Ecto neural progenitor cell (in vitro differentiated cells): ENCODE measurements at places on chromosomes 6 and 20.

- DNase-seq: no peak
Measured at GRCh38 chr6:25130518-25130917, 148.7 kb upstream of the CARMIL1 start.

- no peak for DNase-seq
Measured at GRCh38 chr6:129590408-129591022, 119.5 kb downstream of the ARHGAP18 start.

DNA sequence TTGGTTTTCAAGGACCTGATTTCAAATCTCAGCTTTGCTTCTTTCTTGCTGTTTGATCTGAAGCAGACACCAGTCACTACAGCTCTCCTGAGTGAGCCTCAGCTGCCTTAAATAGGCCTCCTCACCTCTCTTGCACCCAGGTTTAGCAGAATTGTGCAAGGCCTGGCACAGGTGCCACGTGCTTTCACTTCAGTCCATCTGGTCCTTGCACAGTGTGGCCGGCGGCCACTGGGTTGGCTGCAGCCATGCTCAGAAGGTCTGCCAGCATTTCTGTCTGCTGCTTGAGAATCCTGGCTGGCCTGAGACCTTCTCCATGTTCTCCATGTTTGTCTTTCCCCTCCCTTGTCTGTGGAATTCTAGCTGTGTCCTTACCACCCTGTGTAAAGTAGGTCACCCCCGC, 14.5 kb upstream of the DAAM2 start:
- no peak for DNase-seq

- DNase-seq: peak; percentile 19
Measured at GRCh38 chr20:43843096-43843964, 71.3 kb upstream of the TOX2 start.

DNA sequence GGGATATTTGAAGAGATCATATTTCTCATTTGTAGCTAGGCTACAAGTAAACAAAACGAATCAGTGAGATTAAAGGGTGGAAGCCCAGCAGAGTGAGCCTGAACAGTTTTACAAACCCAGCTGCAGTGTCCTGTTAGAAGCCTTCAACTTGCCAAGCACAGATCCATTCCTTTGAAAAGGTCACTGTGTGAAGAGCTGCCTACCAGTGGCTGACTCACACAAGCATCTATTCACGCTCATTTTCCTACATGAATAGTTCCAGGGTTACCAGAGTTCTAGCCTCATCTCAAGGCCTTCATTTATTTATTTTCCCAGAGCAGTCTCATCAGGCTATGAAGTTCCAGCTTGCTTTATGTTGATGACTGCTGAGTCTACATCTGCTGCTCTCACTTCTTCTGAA, 25.7 kb upstream of the MLIP start:
- DNase-seq: no peak

GRCh38 chr20:43032459-43032858, 157.2 kb downstream of the PTPRT start:
- DNase-seq: no peak

DNA sequence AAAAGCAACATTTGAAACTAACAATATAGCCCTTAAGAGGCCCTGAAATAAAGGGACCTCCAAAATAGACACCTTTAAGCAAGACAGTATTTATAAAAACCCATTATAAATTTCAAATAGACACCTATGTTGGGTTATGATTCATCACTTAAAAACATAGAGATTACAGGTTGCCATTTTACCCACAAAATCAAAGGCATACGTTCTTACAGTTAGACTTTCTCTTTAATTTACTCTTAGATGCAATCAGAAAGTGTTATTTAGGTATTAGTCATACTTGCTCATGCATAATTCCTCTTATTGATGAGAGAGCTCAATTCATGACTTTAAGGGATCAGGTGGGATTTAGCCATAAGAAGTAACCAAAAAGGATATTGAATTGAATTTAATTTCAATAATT, 51.5 kb upstream of the TMEM200A start:
- no peak for DNase-seq

GRCh38 chr6:106087548-106088325, 1.6 kb downstream of the PRDM1 start:
- no peak for DNase-seq

DNA sequence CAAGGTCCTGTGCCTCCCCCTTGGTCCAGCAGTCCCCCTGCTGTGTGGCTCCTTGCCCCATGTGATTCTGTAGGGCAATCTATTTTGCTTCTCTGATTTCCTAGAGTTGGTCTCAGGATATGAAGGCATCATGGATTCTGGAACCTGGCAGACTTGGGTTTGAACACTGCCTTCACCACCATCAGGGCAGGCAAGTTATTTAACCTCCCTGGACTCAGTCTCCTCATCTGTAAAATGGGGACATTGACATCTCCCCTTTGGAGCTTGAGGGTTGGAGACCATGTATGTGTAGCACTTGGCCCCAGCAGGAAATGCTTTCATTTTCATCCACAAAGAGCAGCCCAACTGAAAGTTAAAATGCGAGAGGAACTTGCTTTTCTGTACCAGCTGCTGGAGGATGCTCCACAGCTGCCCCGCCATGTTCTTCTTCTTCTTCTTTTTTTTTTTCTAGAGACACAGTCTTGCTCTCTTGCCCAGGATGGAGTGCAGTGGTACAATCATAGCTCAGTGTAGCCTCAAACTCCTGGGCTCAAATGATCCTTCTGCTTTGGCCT, 6.7 kb downstream of the TOX2 start:
- no peak for DNase-seq

DNA sequence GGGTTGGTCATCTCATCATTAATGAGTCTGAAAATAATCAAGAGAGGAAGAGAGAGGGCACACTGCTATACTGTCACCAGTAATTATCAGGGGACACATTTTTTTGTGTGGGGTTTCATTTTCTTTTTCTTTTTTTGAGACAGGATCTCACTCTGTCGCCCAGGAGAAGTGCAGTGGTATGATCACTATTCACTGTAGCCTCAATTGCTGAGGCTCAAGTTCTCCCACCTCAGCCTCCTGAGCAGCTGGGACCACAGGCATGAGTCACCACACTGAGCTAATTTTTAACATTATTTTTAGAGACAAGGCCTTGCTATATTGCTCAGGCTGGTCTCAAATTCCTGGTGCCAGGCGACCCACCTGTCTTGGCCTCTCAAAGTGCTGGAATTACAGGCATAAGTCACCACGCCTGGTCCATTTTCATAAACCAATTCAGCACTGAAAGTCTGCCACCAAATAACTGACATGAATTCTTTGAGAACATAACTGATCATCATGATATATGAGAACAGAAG, 43.3 kb downstream of the EPHA7 start:
- DNase-seq: no peak

DNA sequence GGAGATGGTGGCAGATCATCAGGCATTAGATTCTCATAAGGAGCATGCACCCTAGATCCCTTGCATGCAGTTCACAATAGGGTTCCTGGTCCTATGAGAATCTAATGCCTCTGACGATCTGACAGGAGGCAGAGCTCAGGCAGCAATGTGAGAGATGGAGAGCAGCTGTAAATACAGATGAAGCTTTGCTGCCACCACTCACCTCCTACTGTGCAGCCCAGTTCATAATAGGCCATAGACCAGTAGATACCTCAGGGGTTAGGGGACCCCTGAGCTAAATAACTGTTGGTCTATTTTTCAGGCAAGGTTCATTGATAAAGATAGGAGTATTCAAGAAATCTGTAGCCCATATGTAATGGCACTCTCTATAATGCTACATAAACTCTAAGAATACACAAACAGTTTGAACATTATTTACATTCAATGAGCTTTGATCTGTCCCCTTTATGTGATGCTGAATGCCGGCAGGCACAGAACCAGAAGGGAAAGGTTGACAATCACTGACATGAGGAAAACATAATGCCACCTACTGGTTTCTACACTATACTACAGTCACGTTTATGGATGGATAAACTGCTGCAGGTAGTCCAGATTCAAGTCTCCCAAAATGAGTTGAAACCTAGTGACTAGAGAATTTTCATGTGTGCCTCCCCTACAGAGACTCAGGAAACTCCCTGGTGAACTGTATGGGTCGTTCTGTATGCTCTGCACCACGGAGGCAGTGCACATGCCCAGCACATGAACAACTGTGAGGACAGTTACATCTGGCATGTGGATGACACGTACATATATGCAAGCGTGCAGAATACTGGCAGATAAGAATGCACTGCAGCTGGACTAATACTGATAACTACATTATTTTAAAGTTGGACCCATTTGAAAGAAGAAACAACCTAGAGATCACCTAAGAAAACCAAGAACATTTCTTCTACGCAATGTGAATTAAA, 72.0 kb downstream of the DST start:
- no peak for DNase-seq

GRCh38 chr6:27230758-27231111, 16.8 kb upstream of the PRSS16 start:
- DNase-seq: no peak

DNA sequence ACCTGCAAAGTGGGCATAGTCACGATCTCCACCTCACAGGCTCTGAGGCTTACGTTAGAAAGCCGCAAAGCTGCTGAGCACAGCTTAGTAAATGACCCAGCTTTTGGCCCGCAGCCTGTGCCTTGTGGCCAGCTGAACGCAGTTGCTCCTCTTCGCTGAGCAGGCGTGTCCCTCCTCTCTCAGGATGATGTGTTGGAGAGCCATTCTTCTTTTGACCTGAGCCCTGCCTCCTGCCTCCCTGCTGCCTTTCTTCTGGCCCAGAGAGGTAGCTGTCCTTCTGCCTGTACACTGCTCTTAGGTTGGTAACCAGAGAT, 47.6 kb upstream of the MYL9 start:
- no peak for DNase-seq

DNA sequence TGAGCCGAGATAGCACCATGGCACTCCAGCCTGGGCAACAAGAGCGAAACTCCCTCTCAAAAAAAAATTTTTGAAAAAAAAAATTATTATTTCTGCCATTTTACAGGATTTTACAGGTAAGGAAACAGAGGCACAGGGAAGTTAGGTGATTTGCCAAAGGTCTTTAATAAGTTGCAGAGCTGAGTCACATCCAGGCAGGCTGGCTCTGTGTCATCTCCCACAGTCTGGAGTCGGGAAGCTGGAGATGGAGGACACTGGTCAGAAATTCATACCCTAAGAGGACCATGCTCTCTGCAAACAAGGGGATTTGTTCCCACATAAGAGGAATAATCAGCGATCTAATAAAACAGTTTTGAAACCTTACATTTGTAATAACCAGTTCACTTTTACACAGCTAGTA, 24.1 kb downstream of the HECA start:
- DNase-seq: no peak

DNA sequence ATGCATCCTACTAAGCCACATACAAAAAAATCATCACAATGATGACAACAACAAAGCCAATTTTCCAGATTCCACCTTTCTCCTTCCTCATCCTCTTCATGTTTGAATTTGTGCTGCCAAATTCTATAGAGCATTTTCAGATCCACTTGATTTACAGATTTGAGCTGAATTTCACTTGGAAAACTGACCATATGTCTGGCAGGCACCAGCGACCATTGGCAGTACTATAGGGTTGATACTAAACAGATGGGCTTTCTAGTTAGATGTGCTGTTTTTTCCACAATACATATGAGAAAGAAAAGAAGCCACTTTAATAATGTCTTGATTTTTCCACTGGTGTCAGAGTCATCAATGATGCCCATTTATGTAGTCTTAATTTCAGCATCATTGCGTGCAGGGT, 127.0 kb downstream of the PHACTR3 start:
- DNase-seq: no peak

- DNase-seq: no peak
Measured at GRCh38 chr6:56297022-56297989, 49.9 kb upstream of the COL21A1 start.

DNA sequence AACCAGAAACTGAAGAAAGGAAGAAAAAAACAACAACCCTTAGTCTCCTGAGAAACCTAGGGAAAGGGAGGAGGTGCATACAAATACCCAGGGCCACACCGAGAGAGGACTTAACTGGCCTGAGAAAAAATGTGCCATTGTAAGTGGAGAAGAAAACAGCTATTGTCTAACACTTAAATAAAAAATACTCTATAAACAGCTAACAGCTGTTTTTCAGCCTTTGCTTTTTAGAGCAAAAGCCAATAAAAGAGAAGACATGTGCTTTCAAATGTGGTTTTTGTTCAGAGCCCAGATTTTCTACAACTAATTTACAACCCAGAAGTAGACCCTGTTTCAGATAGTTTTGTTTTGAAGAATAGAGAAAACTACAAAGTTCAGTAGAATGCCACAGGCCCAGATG, 56.0 kb upstream of the SLC22A16 start:
- DNase-seq: no peak

DNA sequence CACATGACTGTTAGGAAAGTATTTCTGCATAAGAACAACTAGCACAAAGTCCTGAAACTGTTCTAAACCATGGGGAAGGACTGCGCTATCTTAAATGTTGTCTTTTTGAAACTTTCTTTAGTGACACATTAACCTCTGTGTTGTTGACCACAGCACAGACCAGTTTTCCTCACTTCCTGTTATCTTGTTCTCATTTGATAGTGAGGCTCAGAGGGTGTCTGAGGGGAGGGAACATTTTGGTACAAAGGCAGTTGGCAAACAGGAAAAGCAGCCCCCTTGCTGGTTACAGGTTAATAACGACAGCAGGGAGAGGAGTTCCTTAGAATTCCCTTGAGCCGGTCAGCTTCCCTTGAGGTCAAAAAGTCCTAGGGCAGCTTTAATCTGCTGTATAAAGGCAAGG, 143.5 kb upstream of the BMP2 start:
- DNase-seq: peak; percentile 48

- DNase-seq: no peak
Measured at GRCh38 chr6:116572162-116572561, 858 bp downstream of the RWDD1 start.

- DNase-seq: no peak
Measured at GRCh38 chr20:39282619-39283092, 320.5 kb downstream of the DHX35 start.

DNA sequence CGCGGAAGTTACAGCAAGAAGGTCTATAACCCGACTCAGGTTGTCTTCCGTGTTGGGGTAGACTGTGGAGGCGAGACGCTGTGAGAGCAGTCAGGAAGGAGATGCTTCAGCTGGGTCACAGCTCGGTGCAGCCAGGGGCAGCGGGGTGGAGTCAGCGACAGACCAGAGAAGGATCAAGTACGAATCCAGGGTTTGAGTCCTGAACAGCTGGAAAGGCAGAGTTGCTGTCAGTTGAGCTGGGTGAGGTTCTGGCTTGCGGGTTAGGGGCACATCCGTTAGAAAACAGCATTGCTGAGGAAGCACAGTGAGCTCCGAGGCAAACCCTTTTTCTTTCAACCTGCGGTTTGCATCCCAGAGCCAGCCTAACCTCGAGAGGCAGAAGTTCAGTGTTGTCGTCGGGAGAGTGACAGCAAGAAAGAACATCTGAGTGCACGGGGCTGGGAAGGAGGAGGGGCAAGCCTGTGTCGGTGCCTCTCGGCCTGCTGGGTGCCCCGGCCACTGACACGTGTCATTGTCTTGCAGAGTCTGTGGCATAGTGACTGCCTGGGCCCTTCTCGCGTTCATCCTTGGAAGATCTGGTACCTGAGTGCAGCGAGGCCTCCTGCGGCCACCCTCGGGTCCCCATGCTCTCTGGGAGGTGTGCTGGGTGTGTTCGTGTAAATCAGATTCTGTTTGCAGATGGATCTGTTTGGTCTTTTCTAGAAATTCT, 20.0 kb downstream of the PNLDC1 start:
- DNase-seq: no peak

- no peak for DNase-seq
Measured at GRCh38 chr6:131954059-131954774, 3.0 kb upstream of the CCN2 start.

- peak; percentile 16 for DNase-seq
Measured at GRCh38 chr20:59171986-59172385, 8.4 kb downstream of the ZNF831 start.

- peak; percentile 70 for DNase-seq
Measured at GRCh38 chr6:117270055-117270842, 4.9 kb downstream of the VGLL2 start.

- DNase-seq: no peak
Measured at GRCh38 chr6:133230052-133230451, 11.1 kb upstream of the EYA4 start.

- DNase-seq: no peak
Measured at GRCh38 chr6:72676995-72677394, 55.1 kb downstream of the KCNQ5 start.
